Activated CD8-positive, alpha-beta memory T cell treated with anti-CD3 and anti-CD28 coated beads for 1 hour (primary cell): ENCODE measurements at places on chromosomes 11 and 22.

DNA sequence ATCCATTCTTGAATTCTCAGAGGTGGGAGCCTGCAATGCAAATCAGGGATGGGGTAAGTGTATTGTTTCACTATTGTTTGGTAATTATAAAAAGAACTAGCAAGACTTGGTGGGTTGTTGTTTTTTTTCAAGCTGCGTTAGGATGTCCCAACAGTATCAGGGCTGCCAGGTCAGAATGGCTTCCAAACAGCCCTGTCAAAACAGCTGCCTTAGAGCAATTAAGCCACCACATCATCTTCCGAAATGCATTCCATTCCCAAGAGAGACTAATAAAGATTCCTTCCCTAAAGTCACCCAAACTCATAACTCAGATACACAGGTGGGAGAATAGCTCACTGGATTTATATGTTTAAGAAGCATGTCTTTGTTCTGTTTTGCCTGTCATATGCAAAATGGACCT is 23.5 kb downstream of the BBOX1 start:
- DNase-seq = no peak

DNA sequence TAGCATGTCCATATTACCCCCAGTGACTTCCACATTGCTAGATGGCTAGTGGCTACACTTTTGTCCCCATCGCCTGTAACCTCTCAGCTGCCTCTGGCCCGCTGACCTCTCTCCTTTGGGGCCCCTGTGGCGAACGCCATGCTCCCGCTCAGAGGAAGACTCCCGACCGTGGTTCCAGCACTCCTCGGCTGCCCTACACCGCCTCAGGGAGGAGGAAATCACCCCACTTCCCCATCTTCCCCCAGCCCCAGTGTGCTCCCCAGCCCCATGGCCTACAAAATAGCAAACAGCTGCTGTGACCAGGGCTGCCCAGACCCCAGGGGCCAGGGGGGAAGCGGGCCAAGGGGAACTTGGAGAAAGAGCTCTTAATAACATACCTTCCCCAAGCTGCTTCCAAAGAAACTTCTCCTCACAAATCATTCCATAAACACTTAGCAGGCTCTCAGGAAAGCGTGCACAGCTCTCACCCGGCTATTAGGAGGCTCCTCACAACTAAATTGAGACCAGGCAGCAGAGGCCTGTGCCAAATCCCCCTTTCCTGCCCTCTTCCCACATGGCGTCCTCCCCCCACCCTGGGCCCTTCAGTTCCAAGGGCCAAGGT is 63.5 kb upstream of the WNT11 start:
- no peak for DNase-seq

GRCh38 chr11:36427079-36427478 is 83.0 kb downstream of the TRAF6 start:
- DNase-seq = no peak

DNA sequence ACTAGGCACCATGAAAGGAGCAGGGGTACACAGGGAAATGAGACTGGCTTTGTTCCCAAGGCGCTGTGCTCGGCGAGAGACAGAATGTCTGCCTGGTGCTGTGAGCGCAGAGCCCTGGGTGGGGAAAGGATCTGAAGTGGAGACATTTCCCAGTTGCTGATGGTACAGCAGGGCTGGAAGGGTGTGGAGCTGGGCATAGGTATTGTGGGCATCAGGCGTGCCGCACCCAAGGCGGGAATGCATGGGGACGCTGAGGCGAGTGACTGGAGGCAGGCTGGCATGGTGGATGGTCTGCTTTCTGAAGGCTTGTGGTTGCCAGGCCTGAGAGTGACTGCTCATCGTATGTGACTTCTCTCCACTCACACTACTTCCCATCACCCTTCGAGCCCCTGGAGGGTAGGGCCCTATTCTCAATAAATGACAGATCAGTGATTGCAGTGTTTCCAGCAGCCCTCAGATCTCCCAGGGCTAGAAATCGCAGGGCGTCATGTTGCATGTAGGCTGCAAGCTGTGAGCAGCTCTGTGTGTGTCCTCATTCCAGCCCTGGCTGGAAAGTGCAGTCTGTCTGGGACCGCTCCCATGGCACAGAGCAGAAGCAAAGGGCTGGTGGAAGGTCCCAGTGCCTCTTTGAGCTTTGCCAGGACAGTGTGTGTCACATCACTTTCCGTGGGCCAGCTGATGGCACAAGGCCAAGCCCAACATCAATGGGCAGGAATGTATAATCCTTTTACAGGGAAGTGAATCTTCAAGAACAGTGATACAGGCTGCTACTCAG is 67.7 kb downstream of the TBC1D22A start:
- no peak for DNase-seq

DNA sequence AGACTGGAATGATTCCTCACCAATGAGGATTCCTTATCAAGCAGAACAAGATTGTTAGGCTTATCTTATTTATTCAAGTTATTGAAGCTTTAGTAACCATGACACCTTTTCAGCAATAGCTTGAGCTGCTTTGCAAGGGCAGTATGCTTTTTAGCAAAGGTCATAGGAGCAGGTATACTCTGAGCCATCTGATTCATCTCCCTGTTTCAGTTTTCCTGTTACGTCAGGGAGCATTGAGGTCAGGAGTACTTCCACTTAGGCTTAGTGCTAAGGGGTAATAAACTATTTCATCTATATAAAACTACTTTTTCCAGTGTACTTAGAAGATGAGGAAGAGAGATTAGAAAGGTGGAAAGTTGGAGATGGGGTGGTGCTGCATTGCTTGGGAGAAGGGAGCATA is 17.7 kb upstream of the ANKRD42 start:
- DNase-seq = no peak

DNA sequence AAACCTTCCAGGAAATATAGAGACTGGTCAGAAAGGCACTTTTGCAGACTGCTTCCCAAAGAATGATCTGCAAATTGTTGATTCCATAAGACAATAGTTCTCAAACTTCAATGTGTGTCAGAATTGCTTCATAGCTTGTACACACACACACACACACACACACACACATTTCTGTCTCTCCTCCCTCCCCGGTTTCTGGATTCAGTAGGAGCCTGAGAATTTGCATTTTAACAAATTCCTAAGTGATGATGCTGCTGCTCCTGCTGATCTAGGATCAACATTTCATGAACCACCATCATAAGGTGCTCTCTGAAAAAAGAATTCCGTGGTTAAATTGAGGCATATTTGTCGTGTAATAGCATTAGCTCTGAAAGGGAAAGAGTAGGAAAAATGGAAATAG is 35.3 kb upstream of the FZD4 start:
- no peak for DNase-seq

- DNase-seq = no peak
These were observed 1.8 kb upstream of the APOL3 start for GRCh38 chr22:36162127-36163034.

GRCh38 chr22:46833228-46833627 is 70.8 kb downstream of the TBC1D22A start:
- DNase-seq = no peak

GRCh38 chr11:130247319-130247718 is 67.4 kb downstream of the ZBTB44 start:
- DNase-seq = no peak

DNA sequence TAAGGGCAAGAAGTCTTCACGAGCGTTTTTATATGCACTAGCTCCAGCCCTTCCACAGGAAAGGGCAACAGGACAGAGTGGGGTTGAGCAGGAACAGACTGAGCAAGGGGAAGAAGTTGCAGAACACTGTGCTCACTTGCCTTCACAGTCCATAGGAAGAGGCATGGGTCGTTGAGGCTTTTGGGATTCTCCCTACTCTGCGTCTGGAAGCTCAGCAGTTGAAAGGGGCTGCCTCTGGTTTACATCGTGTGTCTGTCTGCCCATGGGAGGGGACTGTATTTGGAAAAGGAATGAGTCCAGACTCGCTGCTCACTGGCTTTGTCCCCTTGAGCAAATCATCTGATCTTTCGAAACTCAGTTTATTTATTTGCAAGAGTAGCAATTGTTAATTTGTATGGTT is 1.1 kb upstream of the PDGFD start:
- no peak for DNase-seq

DNA sequence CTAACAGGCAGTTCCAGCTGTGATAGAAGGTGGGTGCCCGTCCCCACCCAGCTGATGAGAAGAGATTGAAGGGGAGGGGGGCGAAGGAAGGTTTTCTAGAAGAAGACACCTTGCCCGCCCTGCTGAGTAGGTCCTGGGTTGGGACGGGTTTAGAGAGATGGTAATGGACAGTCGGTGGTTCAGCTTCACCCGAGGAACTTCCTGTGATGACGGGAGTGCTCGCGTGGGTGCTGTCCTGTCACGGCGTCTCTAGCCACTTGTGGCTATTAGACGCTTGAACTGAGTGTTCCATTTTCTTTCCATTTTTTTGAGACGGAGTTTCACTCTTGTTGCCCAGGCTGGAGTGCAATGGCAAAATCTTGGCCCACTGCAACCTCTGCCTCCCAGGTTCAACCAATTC is 27.6 kb upstream of the MGAT3 start:
- no peak for DNase-seq

DNA sequence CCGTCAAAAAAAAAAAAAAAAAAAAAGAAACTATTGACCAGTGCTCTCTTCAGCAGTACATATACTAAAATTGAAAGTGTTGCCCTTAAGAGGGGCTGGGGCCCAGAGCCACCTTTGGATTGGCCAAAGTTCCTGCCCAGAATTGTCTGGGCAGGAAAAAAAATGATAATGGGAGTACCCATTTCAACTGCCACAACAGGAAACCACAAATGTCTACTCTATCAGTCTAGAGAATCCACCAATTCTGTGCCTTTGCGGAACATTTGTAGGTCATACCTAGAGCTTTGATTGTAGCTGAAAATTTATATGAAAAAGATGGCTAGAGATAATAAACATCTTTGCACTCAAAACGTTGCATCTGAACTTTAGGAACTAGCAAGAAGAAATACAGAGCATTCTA is 69.4 kb downstream of the FAM76B start:
- DNase-seq = no peak

GRCh38 chr11:35183326-35183925 is 44.5 kb downstream of the CD44 start:
- DNase-seq = no peak

GRCh38 chr11:1307998-1308742 is 1.3 kb downstream of the TOLLIP start:
- no peak for DNase-seq

GRCh38 chr22:28440592-28441390 is 238.8 kb downstream of the TTC28 start:
- DNase-seq = no peak

GRCh38 chr11:2862395-2863275 is 22.9 kb downstream of the CDKN1C start:
- no peak for DNase-seq

GRCh38 chr22:35743326-35743860 is 25.7 kb downstream of the APOL5 start:
- DNase-seq = no peak

DNA sequence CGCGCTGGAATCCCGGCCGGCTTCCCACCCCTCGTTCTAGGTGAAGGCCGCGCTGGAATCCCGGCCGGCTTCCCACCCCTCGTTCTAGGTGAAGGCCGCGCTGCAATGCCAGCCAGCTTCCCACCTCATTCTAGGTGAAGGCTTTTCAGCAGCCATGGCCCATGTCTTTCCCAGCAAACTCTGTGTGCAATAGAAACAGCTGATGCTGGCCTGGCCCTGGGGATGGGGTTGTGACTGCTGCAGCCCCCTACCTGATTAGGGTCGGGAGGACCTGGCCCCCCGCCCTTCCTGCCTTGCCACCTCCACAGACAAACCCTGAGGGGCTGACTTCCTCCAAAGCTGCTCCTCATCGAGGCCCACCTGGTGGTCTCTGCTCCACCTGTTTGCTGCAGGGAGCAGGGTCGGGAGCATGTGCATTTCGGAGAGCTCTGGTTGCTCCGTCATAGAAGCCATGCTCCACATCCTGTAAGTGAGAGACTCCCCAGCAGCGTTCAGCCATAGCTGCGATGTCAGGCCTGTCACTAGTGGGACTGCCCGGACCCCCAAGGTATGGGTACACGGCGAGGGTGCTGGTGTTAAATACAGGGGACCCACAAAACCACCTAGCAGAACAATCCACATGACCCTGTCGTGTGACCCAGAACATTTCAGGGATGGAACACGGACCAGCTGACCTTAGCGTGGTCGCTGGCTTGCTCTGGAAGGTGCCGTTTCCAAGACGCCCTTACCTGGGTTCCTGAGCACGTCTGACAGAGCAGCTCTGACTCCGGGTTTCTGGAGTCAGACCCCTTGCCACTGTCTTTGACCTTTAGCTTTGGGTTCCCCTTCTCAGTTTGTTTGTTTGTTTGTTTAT is 3.3 kb downstream of the ZBED4 start:
- DNase-seq = no peak

DNA sequence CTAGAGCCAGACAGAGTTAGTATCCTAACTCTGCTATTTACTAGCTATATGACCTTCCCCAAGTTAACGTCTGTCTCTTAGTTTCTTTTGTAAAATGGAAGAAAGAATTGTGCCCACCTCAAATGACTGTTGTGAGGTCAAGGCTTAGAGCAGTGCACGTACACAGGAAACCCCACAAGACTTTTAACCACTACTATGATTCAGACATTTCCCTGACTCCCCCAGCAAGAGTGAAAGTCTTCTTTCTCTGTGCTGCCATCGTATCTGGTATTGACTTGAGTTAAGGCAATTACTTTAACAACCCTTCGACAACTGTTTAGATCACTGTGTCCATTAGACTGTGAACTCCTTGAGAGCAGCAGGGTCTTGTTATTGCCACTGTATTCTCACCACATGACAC is 2.6 kb upstream of the OR52W1 start:
- no peak for DNase-seq

DNA sequence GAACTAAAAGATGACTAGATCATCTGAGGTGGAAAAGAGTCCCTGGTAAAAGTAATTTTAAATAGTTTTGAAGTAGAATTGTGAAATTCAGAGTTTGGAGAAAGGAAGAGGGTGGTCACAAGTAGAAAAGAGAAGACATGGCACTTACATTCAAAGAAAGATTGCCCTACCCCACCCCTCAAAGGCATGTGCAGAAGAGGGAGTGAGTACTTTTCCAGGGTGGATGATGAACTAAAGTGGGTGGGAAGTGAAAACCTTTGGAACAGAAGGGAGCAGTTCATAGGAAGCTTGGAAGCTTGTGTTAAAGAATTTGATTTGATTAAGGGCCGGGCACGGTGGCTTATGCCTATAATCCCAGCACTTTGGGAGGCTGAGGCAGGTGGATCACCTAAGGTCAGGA is 23.6 kb downstream of the SREBF2 start:
- DNase-seq = no peak

DNA sequence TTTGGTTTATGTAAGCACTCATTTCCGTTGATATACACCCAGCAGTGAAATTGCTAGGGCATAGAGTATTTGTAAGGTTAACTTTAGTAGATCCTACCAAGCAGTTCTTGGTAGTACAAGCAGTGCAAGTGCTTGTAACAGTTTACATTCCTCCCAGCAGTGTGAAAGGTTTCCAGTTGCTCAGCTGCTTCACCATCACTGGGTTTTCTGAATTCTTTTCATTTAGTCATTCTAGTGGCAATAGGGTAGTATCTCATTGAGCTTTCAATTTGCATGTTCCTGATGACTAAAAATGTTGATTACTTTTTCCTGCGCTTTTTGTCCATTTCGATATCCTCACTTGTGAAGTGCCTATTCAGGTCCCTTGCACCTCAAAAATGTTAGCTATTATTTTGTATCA is 34.3 kb downstream of the ZNF202 start:
- no peak for DNase-seq

- DNase-seq = no peak
These were observed at the start of gene SYT13 for GRCh38 chr11:45285930-45286632. Gene SYT13 (minus strand): TSS chr11:45286341. CDS start chr11:45286207, 134 bp downstream.
